Activated CD4-positive, alpha-beta T cell treated with anti-CD3 and anti-CD28 coated beads for 4 hours (primary cell): ENCODE measurements at places on chromosomes 1 and 21.

GRCh38 chr1:113073479-113073950 lies 517 bp downstream of the LRIG2 start:
- no peak for DNase-seq

DNA sequence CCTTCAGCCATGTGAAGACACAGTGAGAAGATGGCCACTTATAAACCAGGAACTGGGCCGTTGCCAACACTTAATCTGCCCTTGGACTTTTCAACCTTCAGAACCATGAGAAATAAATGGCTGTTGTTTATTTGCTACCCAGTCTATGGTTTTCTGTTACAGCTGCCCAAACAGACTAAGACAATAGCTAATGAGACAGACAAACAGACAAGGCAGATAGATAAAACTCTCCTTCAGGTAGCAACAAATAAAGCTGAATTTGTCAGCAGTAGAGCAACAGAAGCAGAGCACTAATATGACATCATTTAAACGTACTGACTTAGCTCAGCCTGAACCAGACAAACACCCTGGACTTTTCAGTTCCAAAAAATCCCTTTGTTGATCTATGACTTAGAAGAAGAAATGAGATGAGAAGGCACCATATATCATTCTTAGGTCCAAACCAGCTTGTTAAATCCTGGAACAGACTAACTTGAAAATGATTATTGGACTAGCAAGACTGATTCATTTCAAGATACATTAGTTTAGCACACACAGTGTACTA lies 27.0 kb downstream of the ZZZ3 start:
- DNase-seq: no peak

GRCh38 chr1:163774401-163774945 lies 452.7 kb downstream of the NUF2 start:
- DNase-seq: no peak

- no peak for DNase-seq
These were observed 614.9 kb upstream of the TMPRSS15 start for GRCh38 chr21:19018529-19018928.

GRCh38 chr1:19557609-19558051 lies 72.3 kb upstream of the CAPZB start:
- no peak for DNase-seq

- DNase-seq: no peak
These were observed 745 bp downstream of the PARP1 start for GRCh38 chr1:226407199-226407496.

DNA sequence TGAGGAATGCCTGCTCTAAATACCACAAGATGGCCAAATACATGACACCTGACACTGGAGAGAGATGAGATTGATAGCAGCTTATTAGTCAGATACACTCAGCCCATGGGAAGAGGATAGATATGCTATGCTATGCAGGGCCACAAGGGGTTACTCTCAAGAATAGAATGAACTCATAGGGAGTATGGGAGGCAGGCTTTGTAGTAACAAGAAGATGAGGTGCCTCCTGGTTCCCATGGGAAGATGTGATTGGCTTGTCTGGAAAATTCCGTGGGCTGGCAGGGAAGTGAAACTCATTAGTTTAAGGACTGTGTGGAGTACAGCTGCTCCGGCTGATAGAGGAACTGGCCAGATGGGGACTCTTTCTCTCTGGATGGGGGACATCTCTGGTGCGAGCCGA lies 16.5 kb downstream of the CCDC30 start:
- no peak for DNase-seq

- peak; percentile 89 for DNase-seq
These were observed 3.7 kb downstream of the FASLG start for GRCh38 chr1:172662464-172663109.

DNA sequence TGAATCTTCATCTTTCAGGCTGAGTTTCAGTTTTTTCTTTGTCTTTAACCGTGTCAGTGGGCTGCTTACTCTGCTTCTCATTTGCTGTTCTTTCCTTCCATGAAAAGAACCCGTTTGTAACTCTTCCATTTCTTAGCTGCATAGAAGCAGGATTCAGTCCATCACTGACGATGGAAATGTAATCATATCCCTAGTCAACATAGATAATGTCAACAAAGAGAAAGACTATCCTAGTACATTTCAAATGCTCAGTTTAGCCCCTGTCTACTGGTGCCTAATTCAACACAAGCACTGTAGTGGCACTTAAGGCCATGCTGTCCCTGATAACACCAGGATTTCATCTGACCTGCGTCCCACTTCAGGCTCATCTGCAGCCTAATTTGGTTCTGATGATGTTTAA lies 376 bp downstream of the GBP1 start:
- no peak for DNase-seq

- DNase-seq: no peak
These were observed 11.3 kb upstream of the RPL5 start for GRCh38 chr1:92820551-92820950.

DNA sequence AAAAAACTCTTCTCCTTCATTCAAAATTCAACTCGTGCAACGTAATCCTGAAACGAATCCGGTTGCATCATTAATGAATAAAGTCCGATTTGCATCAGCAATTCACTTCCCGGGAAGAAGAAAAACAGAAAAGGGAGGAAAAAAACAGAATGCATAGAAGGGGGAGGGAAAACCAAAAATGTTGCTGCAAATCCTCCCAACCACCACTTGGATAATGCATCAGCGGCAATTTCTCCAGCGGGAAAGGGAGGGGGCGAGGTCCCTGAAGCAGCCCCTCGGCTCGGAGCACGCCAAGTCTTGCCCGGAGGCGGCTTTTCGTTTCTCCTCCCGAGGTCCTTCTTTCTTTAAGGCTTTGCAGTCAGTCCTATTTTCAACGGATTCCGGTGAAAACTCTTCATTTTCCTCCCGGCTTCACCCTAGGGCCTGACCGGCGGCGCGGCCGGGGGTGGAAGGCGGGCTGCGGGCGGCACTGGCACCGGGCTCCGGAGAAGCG lies 723 bp downstream of the CDC42BPA start:
- no peak for DNase-seq

DNA sequence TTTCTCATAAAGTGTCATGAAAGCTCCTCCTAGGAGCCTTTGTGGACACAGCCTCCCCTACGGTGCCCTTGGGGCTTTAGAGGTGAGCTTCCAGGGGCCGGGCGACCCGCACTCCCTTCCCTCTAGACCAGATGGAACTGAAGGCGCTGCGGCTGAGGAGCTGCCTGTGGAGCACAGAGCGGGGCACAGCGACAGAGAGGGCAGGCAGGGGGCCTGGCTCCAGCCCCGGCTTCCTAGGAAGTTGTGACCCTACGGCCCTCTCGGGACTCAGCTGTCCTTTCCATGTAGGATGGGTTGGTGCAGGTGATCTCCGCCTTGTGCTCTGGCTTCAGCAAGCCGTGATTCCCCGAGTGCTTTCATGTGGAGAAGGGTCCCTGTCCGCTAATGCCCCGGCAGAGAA lies 23.6 kb upstream of the NEK2 start:
- no peak for DNase-seq

DNA sequence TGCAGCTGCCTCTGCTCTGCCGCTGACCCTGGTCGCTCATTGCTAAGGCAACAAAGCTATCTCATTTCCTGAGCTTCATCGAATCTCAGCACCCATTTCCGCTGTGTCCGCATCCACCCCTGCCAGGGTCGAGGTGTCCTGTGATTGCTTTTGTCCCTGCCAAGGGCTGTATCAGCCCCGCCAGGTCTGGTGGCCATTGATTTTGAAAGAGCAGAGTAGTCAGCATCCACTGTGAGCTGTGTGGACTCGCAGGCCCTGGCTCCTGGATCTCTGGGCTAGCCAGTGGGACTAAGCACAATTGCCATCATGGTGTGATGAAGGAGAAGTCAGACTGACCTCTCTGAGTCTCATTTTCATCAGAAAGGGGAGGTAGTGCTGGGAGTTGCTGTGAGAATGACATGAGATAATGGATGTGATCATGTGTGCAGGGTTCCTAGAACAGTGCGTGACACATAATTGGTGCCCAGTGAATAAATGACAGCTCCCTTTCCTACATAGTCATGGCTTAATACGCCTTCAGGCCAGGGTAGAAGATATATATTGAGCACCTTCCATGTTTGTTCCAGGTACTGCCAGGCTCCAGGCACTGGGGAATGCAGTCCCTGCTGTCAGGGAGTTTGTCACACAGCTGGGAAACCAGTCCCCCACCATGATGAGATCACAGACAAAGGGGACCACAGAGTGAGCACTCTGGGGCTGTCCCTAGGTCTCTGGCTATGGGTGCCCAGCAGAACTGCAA lies 32.1 kb downstream of the NAV1 start:
- DNase-seq: no peak

GRCh38 chr1:7259955-7260354 lies 474.7 kb downstream of the CAMTA1 start:
- DNase-seq: no peak

- no peak for DNase-seq
These were observed 5.5 kb upstream of the SNAPIN start for GRCh38 chr1:153652805-153653500.

DNA sequence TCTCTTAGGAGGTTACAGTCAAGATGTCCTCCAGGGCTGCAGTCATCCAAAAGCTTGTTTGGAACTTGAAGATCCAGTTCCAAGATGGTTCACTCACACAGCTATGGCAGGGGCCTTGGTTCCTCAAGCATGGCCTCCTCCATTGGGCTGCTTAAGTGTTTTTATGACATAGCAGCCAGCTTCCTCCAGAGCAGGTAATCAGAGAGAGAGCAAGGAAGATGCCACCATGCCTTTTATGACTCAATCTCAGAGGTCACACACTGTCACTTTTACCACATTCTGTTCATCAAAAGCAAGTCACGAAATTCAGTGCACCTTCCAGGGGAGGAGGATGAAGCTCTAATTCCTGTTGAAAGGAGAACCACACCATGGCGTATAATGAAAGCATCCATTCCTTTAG lies 17.1 kb downstream of the ELAPOR1 start:
- DNase-seq: no peak

- DNase-seq: peak; percentile 11
These were observed 29.1 kb downstream of the CHML start for GRCh38 chr1:241611063-241611462.

GRCh38 chr21:44933199-44933917 lies 6.5 kb upstream of the SLX9 start:
- no peak for DNase-seq

DNA sequence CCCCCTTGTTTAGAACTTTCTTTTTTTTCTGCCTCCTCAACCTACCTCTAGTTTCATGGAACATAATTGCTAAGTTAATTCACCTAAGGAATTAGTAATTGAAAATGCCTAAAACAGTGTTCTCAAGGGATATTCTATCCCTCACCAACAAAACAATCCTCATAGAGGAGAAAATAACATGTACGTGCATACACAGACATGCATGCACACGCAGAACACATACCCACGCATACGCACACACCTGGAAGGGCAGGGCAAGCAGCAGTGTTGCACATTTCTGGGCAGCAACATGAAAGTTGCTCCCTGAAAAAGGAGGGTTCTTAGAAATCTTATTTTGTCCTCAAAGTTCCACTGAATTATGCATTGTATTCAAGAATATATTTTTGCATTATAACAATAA lies 76.6 kb downstream of the HHAT start:
- DNase-seq: no peak

DNA sequence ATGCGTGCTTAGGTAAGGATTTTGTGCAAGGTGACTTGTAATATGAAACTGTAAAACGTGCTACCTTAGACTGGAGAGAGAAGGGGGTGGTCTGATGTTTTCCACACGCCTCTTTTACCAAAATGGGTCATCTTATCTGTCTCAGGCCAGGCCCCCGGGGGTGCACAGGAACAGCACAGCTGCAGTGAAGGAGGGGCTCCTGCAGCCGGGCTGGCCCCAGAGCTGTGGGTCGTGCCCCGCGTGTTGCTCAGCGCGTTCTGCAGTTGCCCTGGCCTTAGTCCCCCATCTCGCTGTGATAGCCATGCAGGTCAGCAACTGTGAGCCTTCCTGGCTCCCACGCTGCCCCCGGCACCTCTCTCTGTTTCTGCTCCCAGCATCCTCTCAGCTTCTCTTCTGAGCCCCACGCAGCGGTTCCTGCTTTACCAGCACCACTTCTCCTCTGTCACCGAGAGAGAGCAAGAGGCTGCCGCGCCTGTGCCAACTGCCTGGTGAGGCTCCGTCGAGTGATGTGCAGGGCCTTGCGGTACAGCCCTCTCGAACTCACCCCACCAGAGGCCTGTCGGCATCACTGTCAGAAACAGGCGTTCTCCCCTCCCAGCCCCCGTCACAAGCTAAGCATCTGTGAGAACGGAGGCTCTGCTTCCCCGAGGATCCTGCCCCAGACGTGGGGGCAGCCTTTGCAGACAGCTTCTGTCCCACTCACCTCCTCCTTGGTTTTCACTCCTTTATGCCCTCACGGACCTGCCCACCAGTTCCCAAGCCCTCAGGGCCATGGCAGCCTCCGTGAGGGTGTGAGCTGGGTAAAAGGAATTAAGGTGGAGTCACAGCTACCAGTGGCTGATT lies 73.3 kb downstream of the ADARB1 start:
- DNase-seq: no peak

DNA sequence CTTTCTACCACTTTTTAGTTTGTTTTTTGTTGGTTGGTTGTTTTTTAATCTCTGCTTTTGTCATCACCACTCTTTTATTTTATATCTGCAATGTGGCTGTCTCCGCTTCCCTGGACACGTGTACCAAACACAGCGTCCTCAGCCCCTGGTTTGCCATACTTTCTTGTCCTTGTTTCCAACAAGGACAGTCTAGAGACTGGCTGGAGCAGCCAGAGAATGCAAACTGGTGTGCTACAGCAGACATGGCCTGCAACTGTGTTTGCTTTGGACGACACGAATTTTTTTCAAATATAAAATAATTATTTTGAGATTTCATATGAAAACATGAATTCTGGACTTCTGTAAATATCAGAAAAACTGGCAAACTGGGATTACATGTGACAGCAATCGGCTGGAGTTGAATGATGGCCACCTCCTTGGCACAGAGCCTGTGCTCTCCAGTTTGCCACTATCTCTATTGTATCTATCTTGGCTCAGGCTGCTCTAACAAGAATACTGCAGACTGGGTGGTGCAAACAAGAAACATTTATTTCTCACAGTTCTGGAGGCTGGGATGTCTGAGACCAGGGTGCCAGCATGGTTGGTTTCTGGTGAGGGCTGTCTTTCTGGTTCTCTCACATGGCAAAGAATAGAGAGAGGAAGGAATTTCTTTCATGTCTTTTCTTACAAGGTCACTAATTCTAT lies 34.6 kb upstream of the POU2F1 start:
- no peak for DNase-seq

- DNase-seq: no peak
These were observed 1.9 kb downstream of the SF3B4 start for GRCh38 chr1:149925751-149926150.

GRCh38 chr1:83692524-83693381 lies 306.2 kb downstream of the TTLL7 start:
- DNase-seq: no peak

- no peak for DNase-seq
These were observed 60.5 kb downstream of the ATP1A1 start for GRCh38 chr1:116433275-116434257.

GRCh38 chr1:2160451-2161300 lies 33.9 kb downstream of the FAAP20 start:
- no peak for DNase-seq

- peak; percentile 34 for DNase-seq
These were observed 3.1 kb downstream of the PADI1 start for GRCh38 chr1:17207966-17208418.

DNA sequence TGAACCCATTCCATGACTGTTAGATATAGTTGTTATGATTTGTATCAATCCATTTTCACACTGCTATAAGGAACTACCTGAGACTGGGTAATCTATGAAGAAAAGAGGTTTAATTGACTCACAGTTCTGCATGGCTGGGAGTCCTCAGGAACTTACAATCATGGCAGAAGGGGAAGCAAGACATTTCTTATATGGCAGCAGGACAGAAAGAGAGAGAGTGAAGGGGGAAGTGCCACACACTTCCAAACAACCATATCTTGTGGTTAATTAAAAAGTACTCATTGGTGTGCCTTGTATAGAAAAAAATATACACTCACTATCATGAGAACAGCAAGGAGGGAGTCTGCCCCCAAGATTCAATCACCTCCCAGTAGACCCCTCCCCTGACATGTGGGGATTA lies 137.6 kb upstream of the NBPF11 start:
- DNase-seq: no peak
